CD8-positive, alpha-beta T cell (primary cell): ENCODE measurements at places on chromosomes 7 and 10.

- no peak for DNase-seq
Observed at GRCh38 chr7:47024991-47025390, 556.9 kb downstream of the TNS3 start.

DNA sequence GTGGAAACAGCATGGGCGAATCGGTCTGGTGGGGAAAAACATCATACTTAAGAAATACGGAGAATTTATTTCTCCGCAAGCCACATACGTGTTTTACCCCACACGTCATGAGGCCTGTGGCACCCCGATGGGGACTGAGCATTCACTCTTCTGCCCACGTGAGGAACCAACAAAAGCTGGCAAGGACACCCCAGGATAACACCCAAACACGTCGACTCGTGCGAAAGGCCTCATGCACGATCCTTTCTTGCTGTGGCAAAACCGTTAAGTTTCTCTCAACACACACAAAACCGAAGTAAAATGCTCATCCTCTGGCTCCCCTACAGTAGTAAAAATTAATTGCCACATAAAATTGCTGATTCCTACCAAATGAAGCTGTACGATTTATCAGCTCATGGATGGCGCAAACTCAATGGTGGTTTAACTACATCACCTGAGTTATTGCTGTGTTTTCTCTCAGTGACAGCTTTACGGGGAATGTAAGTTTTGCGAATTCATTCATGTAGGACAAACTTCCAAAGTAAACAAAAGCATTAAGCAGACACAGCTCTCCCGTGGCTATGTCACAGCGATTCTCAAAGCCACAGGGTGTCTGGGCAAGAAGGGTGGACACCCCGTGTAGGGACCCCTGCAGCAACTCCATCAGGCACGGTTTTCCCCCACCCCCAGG lies 97.0 kb downstream of the CTBP2 start:
- no peak for DNase-seq

DNA sequence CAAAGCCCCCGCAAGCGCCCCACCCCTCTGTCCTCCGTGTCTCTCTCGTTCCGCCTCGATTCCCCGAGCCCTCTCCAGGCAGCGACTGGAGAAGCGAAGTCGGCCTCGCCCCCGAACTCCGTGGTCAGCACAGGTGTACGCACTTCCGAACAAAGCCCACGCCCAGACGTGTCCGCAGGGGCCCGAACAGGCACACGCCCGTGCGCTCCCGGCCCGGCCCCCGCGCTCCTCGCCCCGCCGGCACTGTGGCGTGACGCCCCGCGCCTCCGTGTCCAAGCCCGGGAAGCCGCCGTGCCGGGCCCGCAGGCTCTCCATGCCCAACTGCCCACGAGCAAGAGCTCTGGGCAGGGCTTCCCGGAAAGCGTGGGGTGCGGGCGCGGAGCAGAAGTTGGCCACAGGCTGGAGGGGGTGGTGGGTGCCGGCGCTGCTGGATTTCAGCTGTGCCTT lies 662 bp downstream of the NRCAM start:
- no peak for DNase-seq

- no peak for DNase-seq
Observed at GRCh38 chr10:103125323-103126267, 67.5 kb downstream of the NT5C2 start.

GRCh38 chr7:117008118-117008885 lies 55.0 kb downstream of the ST7 start:
- DNase-seq: no peak

GRCh38 chr7:94391726-94392392 lies 2.8 kb upstream of the COL1A2 start:
- no peak for DNase-seq

DNA sequence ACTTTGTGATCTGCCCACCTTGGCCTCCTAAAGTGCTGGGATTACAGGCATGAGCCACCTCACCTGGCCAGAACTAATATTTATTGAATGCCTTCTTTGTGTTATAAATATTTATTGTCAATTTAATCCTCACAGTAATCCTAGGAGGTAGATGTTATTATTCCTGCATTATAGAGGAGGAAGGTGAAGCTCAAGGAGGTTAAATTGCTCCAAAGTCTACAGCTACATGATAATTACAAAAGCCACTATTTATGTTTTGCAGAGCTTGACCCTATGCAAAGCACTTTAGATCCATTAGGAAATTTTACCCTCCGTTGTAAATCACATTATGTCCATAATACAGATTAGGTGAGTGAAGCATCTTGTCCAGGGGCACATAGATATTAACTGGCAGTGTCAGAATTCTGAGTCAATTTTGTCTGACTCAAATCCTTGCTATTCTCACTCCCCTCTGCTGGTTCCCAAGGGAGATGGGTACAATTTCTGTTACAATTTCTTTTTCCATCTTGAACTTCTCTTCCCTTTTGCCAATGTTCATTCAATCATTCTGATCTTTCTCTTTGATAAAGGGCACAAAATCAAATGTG lies 25.7 kb upstream of the CDK14 start:
- no peak for DNase-seq

DNA sequence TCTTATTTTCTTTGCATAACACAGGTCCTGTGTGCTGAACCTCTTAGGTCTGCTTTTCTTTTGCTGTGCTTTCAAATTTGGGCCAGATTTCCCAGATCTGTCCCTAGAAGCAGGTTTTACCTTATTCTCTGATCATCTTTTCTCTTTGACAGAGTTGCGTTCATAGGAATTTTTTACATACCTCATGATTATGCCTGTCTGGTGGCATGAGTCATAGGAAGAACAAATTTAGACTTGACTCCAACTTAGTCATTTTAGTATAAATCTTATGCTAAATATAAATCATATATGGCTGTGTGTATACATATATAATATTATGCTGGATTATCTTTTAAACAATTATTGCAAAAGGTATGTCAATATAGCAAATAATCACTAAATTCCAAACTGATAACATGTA lies 1038.9 kb downstream of the GRM8 start:
- DNase-seq: no peak
